ENCODE measurements at places on chromosomes 6 and 20.
A peak's percentile ranks its signal among the peaks of the same experiment; 100 is the strongest.

DNA sequence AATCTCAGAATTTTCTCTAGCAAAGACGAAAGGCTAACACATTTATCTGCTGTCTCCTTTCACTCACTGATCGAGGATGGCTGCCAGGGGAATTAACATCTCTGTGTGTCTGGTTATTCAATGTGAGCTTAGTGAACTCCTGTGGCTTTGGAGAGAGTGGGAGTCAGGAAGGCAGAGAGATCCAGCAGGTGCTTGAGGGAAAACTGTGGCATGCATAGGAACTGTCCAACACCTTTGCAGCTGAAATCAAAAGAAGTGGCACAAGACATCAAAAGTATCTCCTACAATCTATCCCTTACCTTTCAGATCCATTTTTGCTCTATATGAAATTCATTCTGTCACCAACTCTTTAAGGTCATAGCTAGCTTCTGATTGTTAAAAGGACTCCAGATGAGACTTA lies 11.8 kb upstream of the FAM184A start:
- DNase-seq: no peak

DNA sequence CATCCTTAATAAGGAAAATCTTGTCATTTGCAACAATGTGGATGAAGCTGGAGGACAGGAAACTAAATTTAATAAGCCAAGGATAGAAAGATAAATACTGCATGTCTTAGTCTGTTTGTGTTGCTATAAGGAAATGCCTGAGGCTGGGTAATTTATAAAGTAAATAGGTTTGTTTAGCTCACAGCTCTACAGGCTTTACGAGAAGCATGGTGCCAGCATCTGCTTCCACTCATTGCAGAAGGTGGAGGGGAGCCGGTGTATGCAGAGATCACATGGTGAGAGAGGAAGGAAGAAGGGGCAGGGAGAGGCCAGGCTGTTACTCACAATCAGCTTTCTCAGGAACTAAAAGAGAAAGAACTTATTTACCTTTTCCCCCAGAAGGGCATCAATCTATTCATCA lies 118.9 kb upstream of the SMLR1 start:
- DNase-seq: no peak

DNA sequence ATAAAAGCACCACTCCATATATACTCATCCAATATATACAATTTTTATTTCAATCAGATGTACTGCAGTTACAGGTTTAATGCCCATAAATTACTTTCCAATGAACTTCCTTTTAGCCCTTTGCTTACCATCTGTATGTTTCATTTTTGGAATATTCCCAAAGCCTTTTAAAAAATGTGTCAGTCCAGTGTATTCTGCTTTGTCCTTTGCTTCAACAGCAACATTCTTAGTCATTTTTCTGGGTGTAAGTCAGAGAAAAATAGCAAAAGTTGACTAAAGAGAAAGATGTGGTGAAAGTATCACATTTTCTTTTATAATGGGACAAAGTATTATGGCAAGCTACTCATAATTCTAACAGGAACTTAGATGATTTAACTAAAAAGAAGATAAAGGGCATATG lies 15.2 kb downstream of the DSE start:
- DNase-seq: no peak

DNA sequence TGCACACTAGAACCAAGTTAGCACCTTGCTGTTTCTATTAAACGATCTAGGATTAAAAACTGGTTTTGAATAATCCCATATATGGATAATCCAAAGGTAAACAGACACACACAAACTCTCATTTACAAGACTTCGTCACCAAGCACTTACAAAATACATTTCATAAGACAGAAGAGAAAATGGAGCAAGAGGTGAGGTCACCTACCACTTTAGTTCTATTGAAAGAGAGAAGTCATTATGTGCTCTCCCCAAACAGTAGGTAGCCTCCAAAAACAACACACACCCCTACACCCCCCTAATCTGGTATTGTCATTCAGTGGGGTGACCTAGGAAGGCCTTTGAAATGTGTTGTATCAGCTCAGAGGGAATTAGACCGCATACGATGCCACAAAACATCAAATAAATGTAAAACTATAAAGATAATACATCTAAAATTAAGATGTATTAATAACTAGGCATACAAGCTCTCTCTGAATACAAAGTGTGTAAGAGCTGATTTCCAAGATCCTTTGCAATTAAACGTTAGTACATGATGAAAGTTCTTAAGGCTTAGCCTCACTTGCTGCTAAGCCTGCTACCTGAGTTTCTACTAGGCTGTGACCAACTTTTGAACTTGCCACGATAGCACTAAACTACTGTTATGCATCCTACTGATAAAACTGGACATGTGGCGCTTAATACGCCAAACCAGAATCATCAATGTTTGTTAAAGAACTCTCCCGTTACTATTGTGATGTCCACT lies 1.6 kb downstream of the SRPK1 start:
- no peak for DNase-seq

DNA sequence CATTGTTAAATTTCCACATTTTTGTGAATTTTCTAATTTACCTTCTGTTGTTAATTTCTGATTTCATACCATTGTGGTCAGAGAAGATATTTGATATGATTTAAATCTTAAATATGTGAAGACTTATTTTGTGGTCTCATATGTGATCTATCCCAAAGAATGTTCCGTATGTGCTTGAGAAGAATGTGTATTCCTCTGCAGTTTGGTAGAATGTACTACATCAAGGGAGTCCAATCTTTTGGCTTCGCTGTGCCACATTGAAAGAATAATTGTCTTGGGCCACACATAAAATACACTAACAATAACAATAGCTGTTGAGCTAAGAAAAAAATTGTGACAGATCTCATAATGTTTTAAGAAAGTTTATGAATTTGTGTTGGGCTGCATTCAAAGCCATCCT lies 176.2 kb upstream of the PRND start:
- DNase-seq: no peak

GRCh38 chr20:7347409-7347808 lies 579.9 kb downstream of the BMP2 start:
- no peak for DNase-seq

DNA sequence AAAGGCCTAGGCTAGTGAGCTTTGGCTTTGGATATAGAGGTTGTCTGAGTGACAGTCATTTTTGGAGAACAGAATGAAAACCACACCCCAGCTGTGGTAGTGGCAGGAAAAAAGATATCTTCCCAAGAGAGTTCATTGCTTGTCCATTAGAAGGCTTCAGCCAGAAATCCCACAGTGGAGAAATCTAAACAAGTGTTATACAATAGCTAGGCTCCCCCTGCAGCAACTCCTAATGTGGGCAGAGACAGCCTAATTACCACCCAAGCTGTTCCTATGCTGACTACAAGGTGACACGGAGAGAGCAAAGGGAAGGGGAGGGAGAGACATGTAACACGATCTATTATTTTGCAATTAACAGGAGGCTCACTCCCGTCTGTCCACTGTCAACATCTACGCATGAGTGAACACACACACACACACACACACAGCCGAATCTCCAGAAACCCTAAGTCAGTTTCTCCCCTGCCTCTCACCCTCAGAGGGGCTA lies 147.5 kb upstream of the TCF21 start:
- no peak for DNase-seq

GRCh38 chr20:59145247-59145923 lies 18.2 kb upstream of the ZNF831 start:
- DNase-seq: no peak

- no peak for DNase-seq
These were observed 55.0 kb upstream of the IYD start for GRCh38 chr6:150313781-150314180.

DNA sequence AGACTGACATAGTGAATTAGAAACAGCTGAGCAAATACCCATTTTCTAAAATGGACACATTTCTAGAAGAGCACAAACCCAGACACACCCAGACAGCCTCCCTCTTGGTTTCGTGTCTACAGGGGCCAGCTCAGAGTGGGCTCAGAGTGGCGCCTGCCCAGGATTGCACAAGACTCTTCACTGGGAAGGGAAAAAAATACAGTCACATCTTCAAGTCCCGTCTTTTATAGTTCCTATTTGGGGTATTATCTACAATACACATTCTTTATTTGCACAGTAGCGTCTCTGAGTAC lies 246.1 kb upstream of the AFDN start:
- DNase-seq: no peak

DNA sequence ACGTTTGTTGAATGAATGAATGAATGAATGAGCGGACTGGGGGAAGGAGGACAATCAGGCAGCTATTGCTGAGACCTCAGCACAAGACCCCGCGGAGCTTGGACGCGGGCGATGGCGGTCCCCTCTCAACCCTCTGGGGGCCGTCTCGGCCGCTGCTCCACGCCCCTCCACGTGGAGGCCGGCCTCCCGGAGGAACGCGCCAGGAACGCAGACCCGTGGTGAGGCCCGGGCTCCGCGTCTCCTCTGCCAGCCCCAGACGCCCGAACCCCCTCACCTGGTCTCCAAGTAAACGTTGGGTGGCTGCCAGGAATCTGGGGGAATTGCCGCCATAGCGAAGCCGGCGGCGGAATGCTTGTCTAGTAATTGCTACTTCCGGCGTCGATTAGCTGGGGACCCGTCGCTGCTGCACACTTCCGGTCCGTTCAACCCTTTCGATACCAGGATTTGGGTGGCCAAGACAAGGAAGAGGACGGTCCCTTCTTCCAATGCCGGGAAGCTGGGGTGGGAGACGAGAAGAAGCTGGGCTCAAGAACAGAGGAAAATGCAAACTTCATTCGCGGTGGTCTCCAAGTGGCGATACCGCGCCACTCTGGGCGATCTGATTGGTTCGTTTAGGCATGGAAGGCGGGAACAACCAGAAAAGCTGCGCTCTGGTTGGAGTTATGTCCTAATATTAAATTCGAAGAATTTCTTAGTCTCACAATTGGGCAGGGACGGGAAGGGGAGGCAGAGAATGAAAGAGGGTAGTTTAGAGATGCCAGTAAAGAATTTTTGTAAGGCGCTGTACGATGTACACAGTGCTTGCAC lies at the start of gene PPIL1:
PPIL1 (minus strand) TSS at position 361 of the 807 bp plus-strand sequence; CDS start at position 330, 31 bp downstream.
- peak; percentile 70 for DNase-seq

- DNase-seq: no peak
These were observed 223.9 kb upstream of the TAB2 start for GRCh38 chr6:149093643-149094042.

DNA sequence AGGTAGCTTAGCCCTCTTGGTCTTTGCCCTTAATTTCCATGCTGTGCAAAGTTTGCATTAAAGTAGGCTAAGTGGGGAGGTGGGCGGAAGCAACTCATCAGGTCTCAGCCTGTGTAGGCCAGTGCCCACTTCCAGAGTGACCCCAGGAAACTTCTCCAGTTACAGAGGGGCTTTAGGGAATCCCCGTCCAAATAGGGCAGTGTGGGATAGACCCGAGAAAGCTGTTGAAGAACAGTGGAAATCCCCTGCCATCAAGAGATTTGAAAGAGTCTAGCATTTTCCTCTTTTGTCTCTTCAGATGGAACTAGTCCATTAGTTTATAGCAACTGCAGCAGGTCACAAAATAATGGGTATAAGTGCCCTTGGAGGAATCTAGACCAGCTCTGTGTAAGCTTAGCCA lies 20.2 kb downstream of the SF3B5 start:
- DNase-seq: no peak

DNA sequence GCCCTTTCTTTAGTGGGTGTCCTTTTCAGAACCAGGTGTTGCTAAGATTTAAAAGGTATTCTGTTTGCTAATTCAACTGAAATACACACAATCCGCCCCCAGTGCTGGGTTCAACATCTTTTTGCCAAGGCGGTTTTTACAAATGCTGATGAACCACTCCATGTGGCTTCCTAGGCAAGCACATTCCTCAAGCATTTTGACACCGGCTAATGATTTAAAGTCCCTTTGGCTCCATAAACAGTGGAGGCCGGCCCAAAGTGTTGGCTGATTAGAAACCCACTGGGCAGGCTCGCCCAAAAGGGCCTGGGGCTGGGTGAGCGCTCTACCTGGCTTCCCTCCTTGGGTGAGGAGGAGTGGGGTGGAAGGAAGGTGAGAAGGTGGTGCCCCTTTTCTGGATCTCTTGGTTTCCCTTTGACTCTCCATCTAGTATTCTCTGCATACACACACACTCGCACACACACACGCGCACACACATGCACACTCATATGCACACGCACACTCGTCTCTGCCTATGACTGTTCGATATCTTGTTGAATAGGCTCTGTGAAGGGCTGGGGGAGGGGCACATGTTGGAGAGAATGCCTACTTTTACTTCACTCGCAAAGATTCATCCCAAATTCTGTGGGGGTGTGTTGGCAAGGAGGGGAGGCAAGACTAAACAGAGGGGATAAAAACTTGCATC lies 66.7 kb upstream of the ARMC2 start:
- DNase-seq: no peak

DNA sequence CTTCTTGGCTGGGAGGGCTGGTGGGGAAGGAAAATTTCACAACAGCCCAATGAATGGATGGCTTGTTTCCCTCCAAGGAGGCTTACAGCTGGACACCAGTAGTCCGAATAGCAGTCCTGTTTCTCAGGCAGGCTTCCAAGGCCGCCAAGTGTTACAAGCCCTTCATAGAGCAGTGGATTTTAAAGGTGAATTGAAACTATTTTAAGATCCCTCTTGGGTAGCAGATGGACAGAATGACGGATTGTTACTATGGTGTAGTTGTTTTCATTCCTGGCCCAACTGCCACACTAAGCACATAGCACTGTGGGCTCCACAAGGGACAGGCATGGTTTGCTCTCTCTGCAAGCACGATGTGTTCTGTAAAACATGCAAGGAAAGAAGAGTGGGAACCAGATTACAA lies 203.3 kb upstream of the TAB2 start:
- no peak for DNase-seq

- DNase-seq: no peak
These were observed 13.0 kb upstream of the NRM start for GRCh38 chr6:30703821-30704220.

GRCh38 chr20:26295006-26295405 lies 598.4 kb upstream of the ZNF337 start:
- DNase-seq: no peak

DNA sequence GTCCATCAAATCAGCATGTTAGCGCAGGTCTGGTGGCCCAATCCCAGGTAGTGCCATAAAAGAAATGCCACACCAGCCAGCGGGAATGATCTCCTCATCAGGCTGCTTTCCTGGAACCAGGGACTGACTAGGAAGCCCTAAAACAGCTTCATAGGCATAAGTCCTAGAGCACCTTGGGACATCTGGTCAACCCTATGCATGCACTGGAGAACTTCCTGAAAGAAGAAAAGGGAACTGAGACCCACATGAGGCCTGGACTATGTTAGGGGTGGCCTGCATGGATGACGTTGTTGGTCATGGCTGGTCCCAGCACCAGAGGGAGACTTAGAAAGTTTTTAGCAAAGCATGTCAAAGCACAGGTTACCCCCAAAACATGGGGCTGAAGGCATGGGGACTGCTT lies 7.6 kb upstream of the KCNK16 start:
- DNase-seq: no peak

- DNase-seq: peak; percentile 35
These were observed 43.7 kb upstream of the GABRR1 start for GRCh38 chr6:89260832-89261231.
